ENCODE measurements at places on chromosomes 13 and 19.

- DNase-seq: no peak
Measured at GRCh38 chr13:45109102-45109720, 11.1 kb upstream of the GTF2F2 start.

DNA sequence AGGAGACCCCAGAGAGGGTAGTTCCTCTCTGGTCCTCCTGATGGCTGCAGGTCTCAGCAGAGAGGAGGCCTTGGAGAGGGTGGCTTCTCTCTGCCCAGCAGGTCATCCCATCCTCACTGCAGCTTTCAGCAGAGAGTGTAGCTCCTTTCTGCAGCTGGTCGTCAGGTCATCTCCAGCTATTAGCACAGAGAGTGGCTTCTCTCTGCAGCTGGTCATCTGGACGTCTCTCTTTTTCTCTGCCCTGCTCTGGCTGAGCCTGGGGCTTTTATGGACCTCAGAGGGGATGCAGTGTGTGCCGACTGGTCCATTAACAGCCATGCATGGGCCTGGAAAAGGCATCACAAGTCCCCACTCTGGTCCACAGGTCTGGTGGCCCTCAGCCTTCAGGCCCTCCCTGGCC, 20.3 kb downstream of the TNFSF9 start:
- no peak for DNase-seq

GRCh38 chr19:7000816-7001215, 20.4 kb downstream of the MBD3L2B start:
- no peak for DNase-seq

- DNase-seq: peak; percentile 47
Measured at GRCh38 chr19:13091400-13092157, 11.1 kb downstream of the LYL1 start.

DNA sequence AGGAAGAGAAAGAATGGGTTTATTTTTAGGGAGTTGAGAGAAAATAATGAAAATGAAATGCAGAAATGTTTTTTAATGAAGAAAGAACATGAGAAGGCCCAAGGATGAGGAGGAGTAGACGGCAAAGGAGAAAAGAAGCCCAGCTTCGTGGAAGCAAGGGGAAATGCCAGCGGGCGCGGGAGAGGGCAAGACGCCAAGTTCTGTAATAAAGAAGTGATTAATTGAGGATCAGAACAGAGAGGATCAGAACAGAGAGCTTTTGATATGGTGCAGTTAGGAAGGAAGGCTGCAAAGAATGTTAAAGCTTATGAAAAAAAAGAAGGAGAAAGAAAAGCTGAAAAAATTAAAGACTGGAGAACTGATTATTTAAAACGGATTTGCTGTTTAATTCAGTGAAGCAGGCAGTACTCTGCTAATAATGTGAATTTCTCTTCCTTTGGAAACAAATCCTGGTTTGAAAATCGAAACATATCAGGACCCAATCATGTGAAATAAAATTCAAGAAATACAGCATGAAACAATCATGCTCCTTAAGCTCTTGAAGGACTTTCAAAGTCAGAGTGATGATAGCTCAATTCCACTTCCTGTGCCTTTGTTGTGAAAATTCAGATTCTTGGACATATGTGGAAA, 99.3 kb upstream of the SOX1 start:
- no peak for DNase-seq

DNA sequence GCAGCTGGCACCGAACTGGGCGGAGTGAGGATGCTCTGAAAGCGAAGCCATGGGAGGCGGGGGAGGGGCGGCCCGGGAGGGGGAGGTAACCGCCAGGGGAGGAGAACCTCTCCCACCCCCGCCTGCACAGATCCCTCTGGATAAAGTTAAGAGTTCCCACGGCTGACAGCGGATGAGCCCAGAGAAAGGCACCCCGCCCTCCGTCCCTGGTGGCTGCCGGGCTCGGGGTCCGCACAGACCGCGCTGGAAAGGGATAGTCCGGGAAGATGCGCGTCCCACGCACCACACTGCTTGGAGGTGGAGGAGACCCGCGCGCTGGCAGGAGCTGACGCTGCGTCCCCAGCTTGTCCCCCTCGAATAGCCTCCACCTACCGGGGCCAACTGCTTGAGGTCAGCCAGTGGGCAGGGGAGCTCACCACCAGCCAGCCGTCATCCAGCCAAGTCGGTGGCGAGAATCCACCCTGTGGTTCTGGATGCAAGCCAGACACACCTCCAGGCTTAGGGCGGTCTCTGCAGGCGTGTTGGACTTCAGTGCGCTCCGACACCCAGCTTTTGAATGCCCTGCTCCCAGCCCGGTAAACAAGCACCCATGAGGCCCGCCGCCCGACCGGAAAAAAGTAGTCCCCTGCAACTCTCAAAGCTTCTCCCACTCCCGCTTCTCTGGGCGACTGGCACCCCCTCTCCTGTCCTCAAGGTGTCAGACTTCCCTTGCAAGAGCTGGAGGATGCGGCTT, at the start of gene TRPC4:
Gene TRPC4 (minus strand): TSS at position 17 of the 733 bp plus-strand sequence. CDS start 86,439 bp downstream, outside the sequence.
- no peak for DNase-seq

DNA sequence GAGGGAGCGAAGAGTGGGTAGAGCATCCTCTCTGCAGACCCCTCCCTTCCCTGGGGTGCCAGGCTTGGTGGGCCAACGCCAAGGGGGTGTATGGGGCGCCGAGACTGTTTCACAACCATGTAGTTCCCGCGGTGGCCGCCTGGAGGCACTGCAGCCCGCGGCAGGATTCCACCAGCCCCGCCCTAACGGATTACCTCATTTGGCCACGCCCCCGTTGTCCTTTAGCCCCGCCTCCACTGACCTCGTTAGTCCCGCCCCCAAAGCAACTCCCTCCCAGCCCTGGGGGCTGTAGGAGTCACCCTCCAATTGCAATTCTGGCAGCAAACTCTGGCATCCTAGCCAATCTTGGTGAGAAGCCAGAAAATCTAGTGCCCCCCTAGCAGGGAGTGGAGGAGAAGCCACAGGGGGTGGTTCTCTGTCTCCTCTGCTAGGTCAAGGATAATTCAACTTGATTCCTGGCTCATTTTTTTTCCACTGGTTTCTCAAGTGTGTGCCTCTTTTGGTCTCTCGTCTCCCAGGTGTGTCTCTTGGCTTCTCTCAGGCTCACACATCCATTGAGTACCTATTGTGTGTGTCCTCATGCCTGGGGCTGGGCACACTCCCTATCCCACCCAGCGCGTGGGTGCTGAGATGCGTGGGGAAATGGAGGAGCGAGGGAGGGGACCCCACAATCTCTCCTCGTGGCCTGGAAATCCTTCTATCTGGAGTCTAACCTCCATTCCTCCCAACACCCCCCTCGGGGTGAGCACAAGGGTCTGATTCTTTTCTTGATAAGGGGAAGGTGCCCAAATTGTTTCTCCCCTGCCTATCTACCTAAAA, 2.0 kb downstream of the OLFM2 start:
- peak; percentile 79 for DNase-seq

DNA sequence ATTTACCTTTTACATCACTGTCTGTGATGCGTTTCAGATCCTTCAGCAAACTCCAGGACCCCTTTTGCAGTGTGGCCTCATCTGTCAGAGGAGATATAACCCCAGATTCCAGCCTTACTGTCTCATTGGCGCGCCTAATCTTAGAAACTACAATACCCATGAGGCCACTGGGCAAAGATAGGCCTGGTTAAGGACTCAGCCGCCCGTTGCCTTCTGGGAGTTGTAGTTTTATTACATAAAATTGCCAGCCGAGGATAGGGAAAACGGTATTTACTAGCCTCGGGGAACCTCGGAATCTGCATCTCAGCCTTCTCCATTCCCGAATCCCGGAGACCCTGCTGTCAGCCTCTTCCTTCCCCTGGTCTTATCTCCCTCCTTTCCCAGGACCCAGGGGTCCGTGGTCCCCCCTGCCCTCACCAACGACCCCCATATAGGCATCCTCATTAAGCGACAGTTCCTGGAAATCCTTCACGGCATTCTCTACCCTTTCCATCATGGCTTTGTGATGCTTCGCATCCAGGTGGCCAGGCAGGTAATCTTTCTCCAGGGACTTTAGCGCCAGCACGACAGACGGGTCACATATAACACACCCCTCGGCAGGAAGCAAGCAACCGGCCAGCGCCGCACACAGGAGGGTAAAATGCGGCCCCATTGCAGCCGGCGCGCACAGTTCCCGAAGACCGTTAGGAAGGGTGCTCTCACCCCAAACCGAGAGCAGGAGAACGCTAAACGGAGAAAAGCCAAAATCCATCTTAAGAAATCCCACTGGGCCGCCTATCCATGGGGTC, 1.3 kb downstream of the IZUMO1 start:
- DNase-seq: peak; percentile 71

- DNase-seq: peak; percentile 71
Measured at GRCh38 chr13:80547885-80548825, 207.2 kb upstream of the SPRY2 start.

DNA sequence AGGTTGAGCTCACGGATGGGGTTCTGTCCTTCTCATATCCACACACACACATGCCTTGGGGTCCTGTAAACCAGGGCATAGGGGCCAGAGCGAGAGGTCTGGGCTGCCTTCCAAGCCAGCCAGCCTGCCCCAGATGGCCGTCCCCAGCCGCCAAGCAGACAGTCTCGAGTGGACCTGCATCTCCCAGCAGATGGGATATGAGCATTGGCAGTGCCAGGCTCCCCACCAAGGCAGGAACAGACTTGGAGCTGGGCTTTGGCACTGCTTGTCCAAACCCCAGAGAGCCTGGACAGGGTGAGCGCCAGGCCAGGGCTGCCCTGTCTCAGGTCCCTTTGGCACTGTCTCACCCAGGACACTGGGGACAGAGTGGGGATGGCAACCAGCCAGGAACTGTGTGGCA, 130.4 kb downstream of the DPF1 start:
- DNase-seq: no peak

DNA sequence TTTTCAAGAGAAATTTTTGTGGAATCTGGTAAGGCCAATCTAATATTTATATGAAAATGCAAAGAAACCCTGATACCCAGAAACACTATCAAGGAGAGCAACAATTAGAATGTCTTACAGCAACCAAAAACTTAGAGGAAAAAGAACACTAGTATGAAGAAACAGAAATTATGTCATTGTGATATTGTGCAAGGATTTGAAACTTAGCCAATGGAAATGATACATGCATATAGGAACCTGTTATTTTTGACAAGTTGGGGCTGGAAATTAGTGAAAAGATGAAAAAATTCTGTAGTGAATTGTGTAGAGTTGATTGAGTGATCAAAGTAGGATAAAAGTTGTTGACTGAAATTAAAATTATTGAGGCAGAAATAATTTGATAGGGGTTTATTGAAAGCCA, 792.6 kb upstream of the SLITRK6 start:
- DNase-seq: no peak

DNA sequence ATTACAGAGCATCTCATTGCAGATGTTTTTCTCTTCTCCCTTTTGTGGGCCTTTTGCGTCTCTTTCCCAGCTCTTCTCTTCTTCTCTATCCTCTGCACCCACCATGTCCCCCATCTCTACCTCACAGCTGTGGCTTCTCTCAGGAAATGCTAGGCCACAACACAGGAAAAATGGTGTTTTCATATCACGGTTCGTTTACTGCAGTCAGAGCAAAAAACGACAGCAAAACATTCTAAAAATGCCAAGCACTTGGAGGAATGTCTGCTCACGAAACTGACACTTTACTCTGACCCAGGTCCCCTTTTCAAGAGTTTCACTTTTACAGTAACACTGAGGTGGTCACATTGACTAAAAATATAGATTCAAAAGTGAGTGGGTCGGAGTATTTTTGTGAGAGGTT, 152.2 kb downstream of the DCT start:
- no peak for DNase-seq

GRCh38 chr13:110665491-110666254, 40.2 kb downstream of the CARS2 start:
- DNase-seq: no peak

- no peak for DNase-seq
Measured at GRCh38 chr13:65497265-65497664, 1732.9 kb downstream of the PCDH9 start.

- DNase-seq: no peak
Measured at GRCh38 chr19:18483119-18483890, 38.6 kb downstream of the ELL start.

DNA sequence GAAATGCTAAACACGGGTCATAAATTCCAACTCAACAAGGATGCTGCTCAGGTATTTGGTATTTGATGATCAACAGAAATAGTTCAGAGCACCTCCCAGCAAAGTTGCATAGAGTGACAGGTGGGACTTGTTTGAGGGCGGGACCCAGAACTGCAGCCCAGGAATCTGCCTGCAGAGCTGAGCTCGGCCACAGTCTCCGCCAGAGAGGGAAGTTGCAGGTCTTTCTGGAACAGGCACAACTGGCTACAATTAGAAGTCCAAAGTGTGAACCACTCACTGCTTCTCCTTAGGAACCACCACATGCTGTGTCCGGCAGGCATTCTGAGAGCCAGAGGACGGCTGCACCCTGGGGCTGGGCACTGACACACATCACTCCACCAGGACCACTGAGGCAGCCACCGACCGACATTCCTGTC, 1.1 kb downstream of the SLC15A1 start:
- peak; percentile 15 for DNase-seq
